ENCODE measurements at places on chromosomes 5 and 9.
A peak's percentile ranks its signal among the peaks of the same experiment; 100 is the strongest.

- DNase-seq = no peak
- no peaks in the 10 kb centered on the region for H3K4me1 ChIP-seq
- H3K36me3 ChIP-seq = no peaks in the 10 kb centered on the region
- no peak overlapping the region for H3K27ac ChIP-seq
- no peaks in the 10 kb centered on the region for H3K27me3 ChIP-seq
- no peak overlapping the region for H3K4me3 ChIP-seq
Measured at GRCh38 chr9:5817862-5818261, 15.1 kb downstream of the ERMP1 start.

DNA sequence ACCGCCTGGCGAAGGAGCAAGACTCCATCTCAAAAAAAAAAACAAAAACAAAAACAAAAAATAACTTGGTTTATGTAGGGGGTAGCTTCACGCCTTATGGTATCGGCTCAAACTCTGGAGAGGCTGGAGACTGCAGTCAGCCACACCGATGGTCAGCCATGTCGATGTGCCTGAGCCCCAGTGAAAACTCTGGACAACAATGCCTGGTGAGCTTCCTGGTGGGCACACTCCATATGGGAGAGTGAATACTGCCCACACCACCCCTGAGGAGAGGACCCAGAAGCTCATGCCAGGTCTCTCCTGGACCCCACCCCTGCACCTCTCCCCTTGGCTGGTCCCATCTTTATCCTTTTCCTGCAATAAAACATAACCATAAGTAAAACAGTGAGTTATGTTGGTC lies 19.6 kb downstream of the IPPK start:
- no peak overlapping the region for H3K4me3 ChIP-seq
- no peaks in the 10 kb centered on the region for H3K27me3 ChIP-seq
- DNase-seq = no peak
- peaks cover 16% of the 10 kb centered on the region for H3K4me1 ChIP-seq
- peaks cover 25% of the 10 kb centered on the region for H3K36me3 ChIP-seq
- H3K27ac ChIP-seq = peak overlapping the region; percentile 47

DNA sequence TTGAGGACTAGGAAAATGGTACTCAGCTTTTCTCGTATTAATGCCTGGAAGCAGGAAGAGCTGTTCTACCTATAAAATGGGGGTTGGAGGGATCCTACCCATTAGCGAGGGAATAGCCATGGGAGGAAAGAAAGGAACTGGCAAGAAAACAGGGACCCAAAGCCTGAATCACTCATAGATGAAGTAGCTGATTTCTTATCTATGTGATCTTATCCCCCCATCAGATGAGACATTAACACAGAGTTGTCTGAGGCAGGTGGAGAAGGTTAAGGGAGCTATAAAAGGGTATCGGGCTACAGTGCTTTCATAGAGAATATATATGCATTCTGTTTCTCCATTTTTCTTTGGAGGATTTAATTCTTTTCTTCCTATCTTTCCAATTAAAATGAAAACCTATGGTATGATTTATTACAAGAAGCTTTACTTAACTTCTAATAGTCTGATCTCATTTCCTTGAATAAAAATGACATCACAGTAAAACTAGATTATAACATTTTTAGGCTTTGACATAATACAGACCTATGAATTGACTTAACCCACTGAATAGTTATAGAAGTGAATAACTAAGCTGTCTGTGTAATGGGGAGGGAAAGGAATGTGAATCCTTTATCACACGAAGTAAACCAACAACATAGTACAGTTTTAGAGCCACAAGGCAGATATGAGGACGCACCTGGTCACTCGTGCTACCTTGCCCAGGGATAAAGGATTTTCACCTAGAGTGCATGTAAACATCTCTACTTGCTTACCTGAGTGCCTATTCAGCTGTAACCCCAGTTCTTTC lies 39.0 kb downstream of the IQGAP2 start:
- no peaks in the 10 kb centered on the region for H3K4me1 ChIP-seq
- H3K4me3 ChIP-seq = no peak overlapping the region
- no peak overlapping the region for H3K27ac ChIP-seq
- no peaks in the 10 kb centered on the region for H3K36me3 ChIP-seq
- no peak for DNase-seq

GRCh38 chr9:101269591-101270283 lies 115.1 kb downstream of the BAAT start:
- H3K36me3 ChIP-seq = no peaks in the 10 kb centered on the region
- no peak overlapping the region for H3K4me3 ChIP-seq
- no peak overlapping the region for H3K27ac ChIP-seq

DNA sequence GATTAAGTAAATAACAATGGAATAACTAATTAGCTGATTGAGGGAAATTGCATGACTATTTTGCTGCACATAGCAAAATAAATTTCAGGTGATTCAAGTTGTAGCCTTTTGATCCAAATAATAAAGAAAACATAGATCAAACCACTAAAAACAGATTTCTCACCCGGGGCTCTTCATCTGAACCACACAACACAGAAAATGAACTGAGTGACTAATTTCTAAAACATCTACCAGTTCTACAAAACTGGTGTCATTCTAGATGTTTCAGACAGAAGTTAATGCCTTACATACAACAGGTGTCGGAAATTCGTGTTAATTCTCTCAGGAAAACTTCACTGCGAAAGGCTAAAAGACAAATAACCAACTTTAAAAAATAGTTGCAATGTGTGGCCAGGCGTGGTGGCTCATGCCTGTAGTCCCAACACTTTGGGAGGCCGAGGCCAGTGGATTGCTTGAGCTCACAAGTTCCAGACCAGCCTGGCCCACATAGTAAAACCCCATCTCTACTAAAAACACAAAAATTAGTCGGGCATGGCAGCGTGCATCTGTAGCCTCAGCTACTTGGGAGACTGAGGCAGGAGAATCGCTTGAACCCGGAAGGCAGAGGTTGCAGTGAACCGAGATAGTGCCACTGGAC lies 6.9 kb downstream of the PROP1 start:
- no peak overlapping the region for H3K4me3 ChIP-seq
- peaks cover 17% of the 10 kb centered on the region for H3K4me1 ChIP-seq
- H3K36me3 ChIP-seq = no peaks in the 10 kb centered on the region
- no peak for DNase-seq
- no peaks in the 10 kb centered on the region for H3K27me3 ChIP-seq

GRCh38 chr5:44388321-44389089 lies 715 bp downstream of the FGF10 start:
- H3K27ac ChIP-seq = no peak overlapping the region
- H3K27me3 ChIP-seq = peaks cover 3% of the 10 kb centered on the region
- no peaks in the 10 kb centered on the region for H3K36me3 ChIP-seq
- peak overlapping the region; percentile 47 for H3K4me3 ChIP-seq
- H3K4me1 ChIP-seq = peaks cover 2% of the 10 kb centered on the region

DNA sequence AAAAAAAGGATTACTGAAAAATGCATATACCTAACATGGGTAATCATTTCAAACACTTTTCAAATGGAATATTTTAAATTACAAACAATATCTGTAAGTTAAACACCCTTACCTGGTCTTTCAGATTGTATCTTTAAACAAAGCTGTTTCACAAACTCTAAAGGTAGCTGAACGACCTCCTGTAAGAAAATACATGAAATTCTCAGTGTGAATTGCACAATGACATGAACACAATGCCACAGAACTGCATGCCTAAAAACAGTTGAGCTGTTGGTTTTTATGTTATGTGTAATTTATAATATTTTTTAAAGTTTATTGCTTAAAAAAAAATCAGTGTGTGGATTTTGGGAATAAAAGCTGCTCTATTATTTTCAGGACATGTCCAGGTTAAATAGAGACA lies 17.5 kb downstream of the IPPK start:
- no peak for DNase-seq
- peaks cover 27% of the 10 kb centered on the region for H3K36me3 ChIP-seq
- H3K4me1 ChIP-seq = peaks cover 31% of the 10 kb centered on the region
- H3K4me3 ChIP-seq = no peak overlapping the region

GRCh38 chr5:168401880-168402279 lies 84.4 kb upstream of the RARS1 start:
- H3K27ac ChIP-seq = peak overlapping the region; percentile 81
- H3K27me3 ChIP-seq = no peaks in the 10 kb centered on the region
- peaks cover 33% of the 10 kb centered on the region for H3K4me1 ChIP-seq
- no peak for DNase-seq
- H3K4me3 ChIP-seq = no peak overlapping the region

- no peak for DNase-seq
- no peak overlapping the region for H3K27ac ChIP-seq
- no peaks in the 10 kb centered on the region for H3K27me3 ChIP-seq
Measured at GRCh38 chr9:72807765-72808445, 144.9 kb downstream of the ALDH1A1 start.

DNA sequence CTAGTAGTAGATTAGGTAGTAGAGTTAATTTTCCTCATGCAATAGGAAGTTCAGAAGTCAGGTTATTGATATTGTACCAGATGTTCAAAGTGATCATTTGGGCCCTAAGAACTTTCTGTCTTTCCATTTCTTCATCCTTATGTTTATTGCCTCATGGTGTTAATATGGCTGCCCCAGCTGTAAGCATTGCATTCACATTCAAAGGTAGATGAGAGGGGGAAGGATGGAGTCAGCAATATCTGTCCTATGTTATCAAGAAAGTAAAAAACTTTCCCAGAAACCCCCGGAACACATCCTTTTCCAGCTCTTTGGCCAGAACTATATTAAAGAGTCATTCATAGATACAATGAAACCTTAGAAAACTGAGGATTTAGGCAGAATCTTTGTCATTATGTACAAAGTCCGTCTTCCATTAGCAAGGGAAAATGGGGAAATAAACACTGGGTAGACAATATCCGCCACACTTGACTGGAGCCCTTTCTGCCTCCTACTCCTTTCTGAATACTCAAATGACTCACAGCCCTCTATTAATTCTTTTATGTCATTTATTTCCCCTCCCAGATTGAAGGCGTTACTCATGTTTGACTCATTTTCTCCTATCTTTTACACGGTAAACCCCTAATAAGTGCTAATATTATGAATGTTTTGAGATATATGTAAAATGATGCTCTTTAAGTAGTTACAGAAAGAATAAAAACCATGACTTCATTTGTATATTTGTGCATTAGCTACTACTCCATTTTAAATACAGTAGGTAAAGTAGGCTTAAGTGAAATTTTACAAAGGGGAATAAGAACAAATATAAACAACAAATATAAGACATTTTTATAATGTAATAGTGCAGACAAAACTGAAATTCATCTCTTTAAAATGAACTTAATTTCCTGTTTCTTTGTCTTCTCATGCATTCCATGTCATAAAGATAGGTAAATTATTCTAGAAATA lies 127.6 kb downstream of the SLF1 start:
- H3K36me3 ChIP-seq = no peaks in the 10 kb centered on the region
- no peaks in the 10 kb centered on the region for H3K27me3 ChIP-seq
- DNase-seq = no peak
- H3K4me3 ChIP-seq = no peak overlapping the region
- H3K4me1 ChIP-seq = no peaks in the 10 kb centered on the region

DNA sequence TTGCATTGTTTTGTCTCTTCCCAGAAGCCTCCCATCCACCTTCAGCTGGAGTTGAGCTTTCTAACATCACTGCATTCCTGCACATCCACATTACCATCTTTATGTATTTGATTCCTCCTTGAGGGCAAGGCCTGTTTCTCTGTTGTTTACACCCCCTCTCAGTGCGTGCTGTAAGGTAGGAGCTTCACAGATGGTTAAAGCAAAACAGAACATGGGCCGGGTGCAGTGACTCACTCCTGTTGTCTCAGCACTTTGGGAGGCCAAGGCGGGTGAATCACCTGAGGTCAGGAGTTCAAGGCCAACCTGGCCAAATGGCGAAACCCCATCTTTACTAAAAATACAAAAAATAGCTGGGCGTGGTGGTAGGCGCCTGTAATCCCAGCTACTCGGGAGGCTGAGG lies 110.9 kb downstream of the KCNIP1 start:
- H3K4me1 ChIP-seq = peaks cover 51% of the 10 kb centered on the region
- no peaks in the 10 kb centered on the region for H3K27me3 ChIP-seq
- H3K36me3 ChIP-seq = no peaks in the 10 kb centered on the region
- no peak overlapping the region for H3K4me3 ChIP-seq

DNA sequence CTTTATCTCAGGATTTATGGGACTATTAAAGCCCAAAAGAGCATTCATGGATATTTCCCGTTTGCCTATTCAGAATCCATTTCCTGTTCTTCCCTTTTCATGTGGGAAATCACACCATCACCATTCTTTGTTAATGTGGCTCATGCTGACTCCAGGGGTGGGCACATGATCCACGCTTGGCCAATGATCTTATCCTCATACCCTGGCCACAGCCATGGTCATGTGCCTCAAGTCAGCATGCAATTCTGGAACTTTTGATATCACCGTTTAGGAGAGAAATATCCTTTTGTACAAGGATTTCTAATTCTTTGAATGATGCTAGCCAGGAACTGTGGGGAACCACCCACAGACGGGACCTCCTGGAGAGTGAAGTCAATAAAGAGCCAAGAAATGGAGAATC lies 272.2 kb downstream of the PRELID2 start:
- H3K27me3 ChIP-seq = no peaks in the 10 kb centered on the region
- no peaks in the 10 kb centered on the region for H3K4me1 ChIP-seq
- H3K36me3 ChIP-seq = no peaks in the 10 kb centered on the region
- DNase-seq = no peak
- H3K27ac ChIP-seq = no peak overlapping the region

DNA sequence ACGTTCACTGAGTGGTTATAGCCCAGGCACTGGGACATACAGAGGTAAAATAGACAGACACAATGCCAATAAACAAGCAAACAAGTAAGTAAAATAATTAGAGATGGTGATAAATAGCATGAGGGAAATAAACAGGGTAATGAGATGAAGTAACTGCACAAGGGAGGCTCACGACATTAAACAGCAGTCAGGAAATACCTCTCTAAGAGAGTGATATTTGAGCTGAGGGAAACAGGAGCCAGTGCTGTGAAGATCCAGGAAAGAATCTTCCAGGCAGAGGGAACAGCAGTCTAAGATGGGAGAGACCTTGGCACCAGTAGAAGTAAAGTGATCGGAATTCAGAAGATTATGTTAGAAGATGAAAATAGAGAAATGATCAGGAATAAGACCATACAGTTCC lies 279.4 kb downstream of the HINT1 start:
- H3K4me1 ChIP-seq = no peaks in the 10 kb centered on the region
- H3K27me3 ChIP-seq = no peaks in the 10 kb centered on the region
- DNase-seq = no peak
- no peaks in the 10 kb centered on the region for H3K36me3 ChIP-seq
- no peak overlapping the region for H3K4me3 ChIP-seq

- H3K4me3 ChIP-seq = no peak overlapping the region
- no peaks in the 10 kb centered on the region for H3K4me1 ChIP-seq
- H3K27me3 ChIP-seq = no peaks in the 10 kb centered on the region
- no peak for DNase-seq
Measured at GRCh38 chr5:82487131-82487530, 209.0 kb upstream of the RPS23 start.

- H3K4me1 ChIP-seq = no peaks in the 10 kb centered on the region
- peak overlapping the region; percentile 59 for H3K27ac ChIP-seq
Measured at GRCh38 chr5:126525630-126526245, 69.3 kb downstream of the ALDH7A1 start.
